Activated effector memory CD4-positive, alpha-beta T cell treated with Interleukin-2 at 50 U/mL for 16 hours (primary cell): ENCODE measurements at places on chromosomes 7 and 10.

DNA sequence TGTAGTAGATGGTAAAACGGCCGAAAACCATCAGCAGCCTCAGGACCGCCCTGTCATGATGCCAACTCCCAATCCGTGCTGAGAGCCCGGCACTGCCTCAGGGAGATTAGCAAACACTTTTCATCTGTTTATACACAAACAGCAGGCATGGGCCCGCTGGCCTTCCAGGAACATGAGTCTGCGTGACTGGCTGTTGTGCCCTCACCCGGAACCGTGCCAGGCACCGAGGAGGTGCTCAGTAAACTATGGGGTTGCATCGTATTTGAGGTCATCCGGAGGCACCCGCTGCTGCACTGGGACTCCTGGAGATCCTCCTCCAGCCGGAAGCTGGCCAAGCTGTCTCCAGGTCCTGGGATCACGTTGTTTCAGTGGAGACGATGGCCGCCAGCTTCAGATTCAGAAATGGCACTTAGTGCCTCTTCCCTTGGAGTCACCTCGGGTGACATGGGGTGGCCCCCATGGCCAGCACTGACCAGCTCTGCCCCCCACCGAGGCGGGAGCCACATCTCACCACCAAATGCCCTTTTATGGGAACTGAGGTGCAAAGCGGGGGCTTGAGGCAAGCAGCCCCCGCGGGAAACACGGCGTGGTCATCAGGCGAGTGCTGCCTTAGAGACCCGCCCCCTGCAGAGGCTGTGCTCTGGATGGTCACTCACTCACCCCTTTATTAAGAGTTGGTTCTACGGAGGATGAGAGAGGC is 585.9 kb downstream of the PTPRN2 start:
- DNase-seq, result no peak

DNA sequence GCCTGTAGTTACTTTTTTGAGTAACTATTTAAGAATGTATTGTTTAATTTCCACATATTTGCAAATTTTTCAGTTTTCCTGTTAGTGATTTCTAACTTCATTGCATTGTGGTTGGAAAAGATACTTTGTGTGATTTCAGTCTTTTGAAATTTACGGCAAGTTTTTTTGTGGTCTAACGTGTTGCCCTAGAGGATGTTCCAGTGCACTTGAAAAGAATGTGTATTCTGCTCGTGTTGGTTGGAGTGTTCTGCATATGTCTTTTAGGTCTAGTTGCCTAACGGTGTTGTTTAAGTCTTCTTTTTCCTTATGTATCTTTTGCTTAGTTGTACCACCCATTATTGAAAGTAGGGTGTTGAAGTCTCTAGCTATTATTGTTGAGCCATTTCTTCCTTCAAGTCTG is 59.7 kb downstream of the LCOR start:
- DNase-seq, result no peak

- no peak for DNase-seq
Observed at GRCh38 chr7:37831244-37831643, 17.2 kb upstream of the NME8 start.

GRCh38 chr7:158829342-158830210 is at the start of gene ESYT2:
Gene ESYT2 (minus strand): TSS chr7:158829509. CDS start chr7:158829418, 91 bp downstream.
- peak; percentile 99 for DNase-seq

- DNase-seq, result no peak
Observed at GRCh38 chr10:38003026-38003425, 7.4 kb upstream of the ZNF33A start.

DNA sequence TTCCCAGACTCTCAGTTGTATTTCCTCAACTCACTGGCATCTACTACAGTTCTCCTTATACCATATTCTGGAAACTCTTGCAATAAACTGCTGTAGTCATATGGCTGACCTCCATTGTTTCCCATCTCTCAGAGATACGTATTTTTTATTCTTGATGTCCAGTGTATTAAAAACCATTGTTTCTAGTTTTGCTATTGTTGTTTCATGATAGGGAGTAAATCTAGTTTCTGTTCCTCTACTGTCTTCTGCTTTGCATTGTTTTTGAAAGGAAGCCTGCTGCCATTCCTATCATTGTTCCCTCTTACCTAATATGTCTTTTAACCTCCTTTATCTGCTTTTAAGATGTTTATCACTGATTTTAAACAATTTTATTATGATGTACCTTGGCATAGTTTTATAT is 255.0 kb downstream of the ADK start:
- DNase-seq, result no peak

DNA sequence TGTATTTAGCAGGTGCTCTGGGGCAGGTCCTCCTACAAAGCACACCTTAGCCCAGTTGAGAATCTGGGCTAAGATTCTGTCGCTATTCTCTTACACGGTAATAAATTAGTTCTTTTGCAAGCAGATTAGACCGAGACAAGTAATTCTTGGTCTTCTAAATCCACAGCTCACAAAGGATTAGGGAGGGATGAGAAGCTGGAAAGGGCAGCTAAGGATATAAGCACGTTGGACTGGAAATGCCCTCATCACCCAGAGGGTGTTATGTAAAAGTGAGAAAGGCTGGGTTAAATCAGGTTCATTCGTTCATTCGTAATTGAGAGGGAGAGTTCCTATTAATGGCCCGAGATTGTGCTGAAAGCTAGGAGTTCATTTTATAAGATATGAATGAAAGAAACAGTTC is 41.8 kb downstream of the PFKFB3 start:
- DNase-seq, result no peak

- no peak for DNase-seq
Observed at GRCh38 chr7:6350433-6351058, 78.1 kb upstream of the CYTH3 start.

GRCh38 chr7:131562941-131563340 is 6.5 kb upstream of the PODXL start:
- DNase-seq, result no peak

DNA sequence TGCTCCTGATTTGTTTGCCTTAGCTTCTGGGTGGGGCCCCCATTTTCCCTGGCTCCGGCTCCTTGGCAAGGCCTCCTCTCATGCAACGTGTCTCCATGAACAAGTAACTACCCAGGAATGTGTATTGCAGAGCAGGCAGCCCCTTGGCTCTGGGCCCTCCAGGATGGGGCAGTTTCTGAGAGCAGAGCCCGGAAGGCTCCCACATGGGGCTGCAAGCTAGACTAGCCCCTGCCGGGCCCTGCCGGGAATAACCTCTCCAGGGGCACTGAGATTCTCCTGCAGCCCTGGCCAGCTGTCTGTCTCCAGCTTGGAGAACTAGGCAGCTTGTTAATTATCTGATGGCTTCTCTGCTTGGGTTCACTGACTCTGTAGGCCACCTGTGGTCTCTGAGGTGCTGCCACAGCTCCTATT is 184.0 kb upstream of the INHBA start:
- no peak for DNase-seq

DNA sequence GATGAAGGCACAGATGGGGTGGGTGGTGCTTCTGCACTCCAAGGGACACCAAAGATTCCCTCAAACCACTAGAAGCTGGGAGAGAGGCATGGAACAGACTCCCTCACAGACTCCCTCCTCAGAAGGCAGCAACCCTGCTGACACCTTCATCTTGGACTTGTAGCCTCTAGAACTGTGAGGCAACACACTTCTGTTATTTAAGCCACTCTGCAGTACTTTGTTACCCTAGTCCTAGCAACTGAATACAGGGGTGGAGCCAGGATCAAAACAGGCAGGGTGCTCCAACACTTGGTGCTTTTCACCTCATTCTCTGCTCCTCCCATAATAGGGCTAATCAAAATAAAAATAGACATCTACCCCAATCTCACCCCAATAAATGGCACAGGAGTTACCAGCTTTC is 2.3 kb upstream of the GSTO1 start:
- DNase-seq, result no peak

DNA sequence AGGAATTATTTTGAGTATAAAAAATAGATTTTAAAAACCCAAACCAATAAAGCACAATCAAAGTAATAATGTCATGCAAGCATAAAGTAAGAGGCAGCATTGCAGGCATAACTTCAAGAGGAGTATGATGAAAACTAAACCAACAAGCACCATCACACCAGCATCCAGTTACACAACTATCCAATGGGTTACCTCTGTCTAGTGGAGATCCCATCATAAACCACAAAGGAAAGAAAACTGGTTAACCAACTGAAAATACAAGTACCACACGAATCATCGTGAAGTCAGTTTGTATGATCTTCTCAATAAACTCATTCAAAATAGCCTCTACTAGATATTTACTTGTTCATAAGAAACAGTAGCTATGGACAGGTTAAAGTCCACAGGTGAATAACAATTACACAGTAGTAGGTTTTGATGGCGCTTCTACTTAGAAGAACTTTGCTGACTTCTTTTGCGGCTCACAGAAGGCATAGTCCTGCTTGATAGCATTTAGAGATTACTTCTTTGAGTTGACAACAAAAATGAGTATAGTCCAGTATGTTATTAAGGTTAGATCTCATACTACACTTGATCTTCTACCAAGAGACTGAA is 116.6 kb downstream of the MICU1 start:
- no peak for DNase-seq

- no peak for DNase-seq
Observed at GRCh38 chr7:33157781-33158180, 28.4 kb downstream of the BBS9 start.

- DNase-seq, result no peak
Observed at GRCh38 chr7:20083781-20084180, 133.4 kb downstream of the MACC1 start.

- DNase-seq, result no peak
Observed at GRCh38 chr10:126955396-126955795, 50.2 kb downstream of the DOCK1 start.

GRCh38 chr10:102068216-102068615 is 3.1 kb downstream of the HPS6 start:
- DNase-seq, result no peak

DNA sequence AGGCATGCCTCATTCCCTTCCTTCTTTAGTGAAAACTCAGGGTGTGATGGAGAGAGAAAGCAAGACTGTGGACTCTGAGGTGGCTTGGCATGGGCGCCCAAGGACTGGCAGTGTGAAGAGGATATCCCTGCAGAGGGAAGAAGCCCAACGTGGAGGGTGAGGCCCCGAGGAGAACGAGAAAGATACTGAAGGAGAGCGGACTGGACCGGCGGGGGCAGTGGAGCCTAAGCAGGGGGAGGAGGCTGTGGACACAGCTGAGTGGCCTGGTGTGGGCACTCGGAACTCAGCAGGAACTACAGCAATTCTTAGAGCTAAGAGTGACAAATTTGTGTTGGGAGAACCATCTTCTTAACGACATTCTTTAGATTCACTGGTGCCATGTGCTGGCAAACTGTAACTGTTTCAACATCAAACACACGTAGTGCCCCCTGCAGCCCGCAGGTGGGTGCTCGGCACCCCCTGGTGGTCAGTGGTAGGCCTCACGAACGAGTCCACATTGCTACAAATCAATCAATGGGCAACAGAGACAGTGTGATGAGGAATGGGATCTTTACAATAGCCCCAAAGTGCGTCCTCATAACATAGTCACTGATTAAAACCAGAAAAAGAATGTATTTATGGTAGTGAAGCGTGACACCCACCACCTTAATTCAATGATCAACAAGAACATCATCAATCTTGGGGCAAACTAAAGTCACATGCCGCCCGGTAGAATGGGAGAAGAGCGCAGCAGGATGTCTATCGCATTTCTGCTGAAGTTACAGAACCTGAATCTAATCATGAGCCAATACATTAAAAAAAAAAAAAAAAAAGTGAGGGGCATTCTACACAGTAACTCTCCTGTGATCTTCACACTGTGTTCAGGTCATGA is 2.0 kb upstream of the SFTPA1 start:
- no peak for DNase-seq

DNA sequence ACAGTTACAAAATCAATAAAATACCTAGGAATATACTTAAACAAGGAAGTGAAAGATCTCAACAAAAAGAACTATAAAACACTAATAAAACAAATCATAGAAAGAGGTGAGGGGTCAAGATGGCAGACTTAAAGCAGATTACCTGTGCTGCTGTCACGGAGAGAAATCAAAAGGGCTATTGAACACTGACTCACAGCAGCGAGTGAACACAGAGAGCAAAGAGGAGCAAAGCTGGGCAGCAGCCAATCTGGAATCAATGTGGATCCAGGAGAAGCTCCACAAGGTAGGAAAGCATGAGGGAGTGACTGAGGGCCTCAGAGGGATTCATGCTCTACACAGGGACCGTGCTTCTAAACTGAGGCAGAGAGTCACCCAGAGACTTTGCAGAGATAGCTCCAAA is 562.0 kb upstream of the SEMA3D start:
- DNase-seq, result no peak

- peak; percentile 82 for DNase-seq
Observed at GRCh38 chr10:79322616-79323543, 24.4 kb upstream of the PPIF start.

DNA sequence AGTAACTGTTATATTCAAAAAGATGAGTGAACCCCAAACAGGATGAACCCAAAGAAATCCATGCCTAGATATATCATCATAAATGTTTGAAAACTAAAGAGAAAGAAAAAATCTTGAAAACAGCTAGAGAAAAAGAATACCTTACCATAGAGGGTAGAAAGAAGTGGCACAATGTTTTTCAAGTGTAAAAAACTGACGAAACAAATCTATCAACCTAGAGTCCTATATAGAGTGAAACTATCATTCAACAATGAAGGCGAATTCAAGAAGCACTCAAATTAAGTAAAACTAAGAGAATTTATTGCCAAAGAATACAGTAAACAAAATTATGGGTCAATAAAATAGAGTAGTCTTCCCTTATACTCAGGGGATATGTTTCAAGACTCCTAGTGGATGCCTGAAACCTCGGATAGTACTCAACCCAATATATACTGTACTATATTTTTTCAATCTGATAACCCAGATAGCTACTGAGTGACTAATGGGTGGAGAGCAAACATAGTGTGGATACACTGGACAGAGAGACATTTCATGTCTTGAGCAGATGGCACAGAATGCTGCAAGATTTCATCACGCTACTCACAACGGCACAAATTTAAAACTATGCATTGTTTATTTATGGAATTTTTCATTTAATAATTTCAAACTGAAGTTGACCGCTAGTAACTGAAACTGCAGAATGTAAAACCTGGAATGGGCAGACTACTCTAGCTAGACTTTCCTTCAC is 52.6 kb upstream of the TMEM106B start:
- no peak for DNase-seq

DNA sequence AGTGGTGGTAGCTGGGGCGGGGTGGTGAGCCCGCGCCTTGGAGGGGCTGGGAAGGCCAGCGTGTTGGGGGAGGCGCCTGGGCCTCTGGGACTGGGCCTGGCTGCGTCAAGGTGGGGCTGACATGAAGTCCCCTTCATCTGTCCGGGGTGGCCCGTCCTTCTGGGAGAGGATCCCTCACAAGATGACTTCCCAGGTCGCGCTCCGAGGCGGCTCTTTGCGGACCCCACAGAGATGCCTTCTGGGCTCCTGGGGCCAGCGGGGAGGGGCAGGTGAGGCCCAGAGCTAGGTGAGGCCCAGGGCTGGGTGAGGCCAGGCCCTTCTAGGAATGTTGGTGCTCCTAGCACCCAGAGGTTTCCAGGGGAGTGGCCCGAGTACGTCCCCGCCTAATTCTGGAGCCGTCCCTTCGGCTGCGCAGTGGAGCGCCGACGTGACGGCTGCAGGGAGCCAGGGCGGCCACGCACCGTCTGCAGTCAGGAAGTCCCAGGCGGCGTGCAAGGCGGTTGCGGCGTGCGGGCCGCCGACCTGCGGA is 58.2 kb upstream of the NUPR2 start:
- DNase-seq, result no peak

GRCh38 chr10:44673245-44673983 is 237.7 kb upstream of the TMEM72 start:
- no peak for DNase-seq
